Mucosa of descending colon (tissue), 3 donors: ENCODE measurements at places on chromosomes 5 and 9.

DNA sequence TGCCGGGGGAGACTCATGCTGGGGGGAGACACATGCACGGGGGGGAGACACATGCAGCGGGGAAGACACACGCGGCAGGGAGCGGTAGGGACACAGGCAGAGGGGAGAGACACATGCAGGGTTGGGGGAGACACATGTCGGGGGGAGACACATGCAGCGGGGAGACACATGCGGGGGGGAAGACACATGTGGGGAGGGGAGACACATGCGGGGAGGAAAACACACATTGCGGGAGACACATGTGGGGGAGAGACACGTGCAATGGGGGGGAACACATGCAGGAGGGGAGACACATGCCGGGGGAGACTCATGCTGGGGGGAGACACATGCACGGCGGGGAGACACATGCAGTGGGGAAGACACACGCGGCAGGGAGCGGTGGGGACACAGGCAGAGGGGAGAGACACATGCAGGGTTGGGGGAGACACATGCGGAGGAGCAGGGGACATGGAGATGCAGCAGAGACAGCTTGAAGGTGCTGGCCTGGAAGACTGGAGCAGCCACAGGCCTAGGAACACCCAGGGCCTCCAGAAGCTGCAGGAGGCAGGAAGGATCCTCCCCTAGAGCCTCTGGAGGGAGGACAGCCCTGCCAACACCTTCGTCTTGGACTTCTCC, 20.3 kb upstream of the OLFM1 start:
- DNase-seq = peak; percentile 29

- no peak for DNase-seq
Observed at GRCh38 chr9:14316602-14317300, 2.8 kb upstream of the NFIB start.

GRCh38 chr5:177005619-177006264, 837 bp downstream of the UIMC1 start:
- DNase-seq = peak; percentile 67

DNA sequence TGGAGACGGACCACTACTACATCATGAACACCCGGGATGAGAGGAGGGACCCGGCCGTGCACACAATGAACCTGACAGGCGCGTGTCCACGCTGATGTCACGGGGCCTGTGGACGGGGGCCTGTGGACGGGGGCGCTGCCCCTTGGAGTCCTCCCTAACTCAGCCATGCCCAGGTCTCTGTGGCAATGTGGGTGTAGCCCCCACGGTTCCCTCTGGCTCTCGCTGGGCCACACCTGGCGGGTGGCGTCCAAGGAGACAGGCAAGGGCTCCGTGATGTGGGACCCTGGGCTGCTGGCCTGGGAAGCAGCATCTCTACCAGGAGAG, 22.1 kb downstream of the PAEP start:
- no peak for DNase-seq

GRCh38 chr5:53090229-53090628, 19.3 kb downstream of the MOCS2 start:
- no peak for DNase-seq

- DNase-seq = no peak
Observed at GRCh38 chr5:106600803-106601202, 1069.9 kb downstream of the EFNA5 start.

- DNase-seq = no peak
Observed at GRCh38 chr5:35478856-35479682, 138.6 kb upstream of the SPEF2 start.

- DNase-seq = peak; percentile 59
Observed at GRCh38 chr5:172380987-172381643, 73.2 kb downstream of the SH3PXD2B start.

DNA sequence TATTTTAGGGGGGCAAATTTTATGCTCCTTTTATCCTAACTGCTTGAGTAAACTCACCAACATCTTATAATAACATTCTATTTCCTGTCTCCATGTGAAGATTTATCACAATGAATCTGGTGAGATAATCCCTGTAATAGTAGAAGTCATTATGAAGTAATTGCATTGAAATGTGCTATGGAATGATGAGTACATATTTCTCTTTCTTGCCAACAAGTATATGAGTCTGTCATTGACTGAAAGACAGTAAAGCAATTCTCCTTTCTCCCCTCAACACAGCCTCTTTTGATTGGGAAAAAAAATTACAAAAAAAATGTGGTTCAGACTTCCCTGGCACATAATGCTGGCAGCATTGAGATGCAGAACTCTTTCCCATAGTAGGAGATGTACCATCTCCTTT, 459.2 kb upstream of the RGMB start:
- no peak for DNase-seq

GRCh38 chr5:108813673-108814072, 66.0 kb downstream of the FER start:
- DNase-seq = no peak
